Ovary (tissue), 10 donors: ENCODE measurements at places on chromosomes 7 and 10.

DNA sequence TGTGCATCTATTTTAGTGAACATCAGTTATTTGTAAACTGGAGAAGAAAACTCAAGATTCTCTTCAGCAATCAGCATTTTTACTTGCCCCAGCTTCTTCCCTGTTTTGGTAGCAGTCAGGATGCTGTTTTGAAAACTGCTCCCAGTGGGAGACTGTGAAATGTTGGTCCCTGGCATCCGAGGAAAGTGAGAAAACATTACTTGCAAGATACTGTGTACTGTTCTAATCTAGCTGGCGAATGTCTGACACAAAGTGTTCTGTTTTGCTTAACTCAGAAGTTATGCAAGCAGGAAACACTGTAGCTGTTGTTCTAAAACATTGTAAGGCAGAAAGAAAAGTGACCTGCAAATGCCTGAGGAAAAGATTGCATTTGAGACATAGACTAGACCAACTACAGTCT, 171.8 kb upstream of the POM121L12 start:
- no peak for DNase-seq

DNA sequence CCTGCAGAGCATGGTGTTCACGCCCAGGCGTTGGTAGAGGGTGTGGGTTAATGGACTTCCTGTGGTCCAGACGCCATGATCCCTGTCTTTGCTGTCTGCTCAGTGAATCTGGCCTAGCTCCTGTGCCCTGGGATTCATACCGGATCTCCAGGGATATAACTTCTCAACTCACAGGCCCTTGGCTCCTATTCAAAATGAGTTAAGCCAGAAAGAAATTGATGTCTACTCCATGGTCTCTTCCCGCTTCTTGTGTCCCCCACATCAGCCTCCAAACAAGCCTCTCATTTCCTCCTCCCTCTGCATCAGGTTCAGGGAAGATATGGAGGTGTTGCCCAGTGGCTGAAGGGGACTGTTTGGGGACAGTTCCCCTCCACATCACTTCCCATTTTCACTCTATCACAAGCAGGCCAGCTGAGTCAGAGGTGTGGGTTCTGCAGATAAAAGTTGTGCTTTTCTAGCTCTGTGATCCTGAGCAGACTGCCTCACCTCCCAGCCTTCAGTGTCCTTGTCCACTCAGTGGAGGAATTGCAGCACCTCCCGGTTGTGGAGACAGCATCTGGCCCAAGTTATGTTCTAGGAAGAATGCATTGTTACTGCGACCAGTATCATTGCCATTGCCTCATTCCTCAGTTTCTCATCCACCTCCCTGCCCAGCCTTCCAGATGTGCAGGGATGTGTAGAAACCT, 22.5 kb downstream of the AKR1E2 start:
- DNase-seq, result no peak

- no peak for DNase-seq
These were observed 21.4 kb upstream of the SCIN start for GRCh38 chr7:12549106-12549505.

- DNase-seq, result no peak
These were observed 51.2 kb upstream of the NRP1 start for GRCh38 chr10:33385686-33386085.

DNA sequence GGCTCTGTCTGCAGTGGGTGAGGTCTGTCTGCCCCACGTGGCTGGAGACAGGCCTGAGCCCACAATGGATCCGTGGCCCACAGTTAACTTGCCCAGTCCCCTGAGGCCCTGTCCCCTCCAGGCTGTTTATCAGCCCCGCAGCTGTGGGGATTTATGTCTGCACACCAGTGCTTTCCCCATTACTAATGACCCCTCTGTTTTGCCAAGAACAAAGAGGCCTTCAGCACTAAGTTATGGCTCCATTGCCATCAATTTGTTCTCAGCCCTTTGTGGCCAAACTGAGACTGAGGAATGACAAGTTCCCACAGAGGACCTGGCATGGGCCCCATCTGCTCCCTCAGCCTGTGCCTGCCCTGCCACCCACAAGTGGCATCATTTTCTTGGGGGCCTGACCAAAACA, 138.2 kb downstream of the C10orf105 start:
- no peak for DNase-seq

DNA sequence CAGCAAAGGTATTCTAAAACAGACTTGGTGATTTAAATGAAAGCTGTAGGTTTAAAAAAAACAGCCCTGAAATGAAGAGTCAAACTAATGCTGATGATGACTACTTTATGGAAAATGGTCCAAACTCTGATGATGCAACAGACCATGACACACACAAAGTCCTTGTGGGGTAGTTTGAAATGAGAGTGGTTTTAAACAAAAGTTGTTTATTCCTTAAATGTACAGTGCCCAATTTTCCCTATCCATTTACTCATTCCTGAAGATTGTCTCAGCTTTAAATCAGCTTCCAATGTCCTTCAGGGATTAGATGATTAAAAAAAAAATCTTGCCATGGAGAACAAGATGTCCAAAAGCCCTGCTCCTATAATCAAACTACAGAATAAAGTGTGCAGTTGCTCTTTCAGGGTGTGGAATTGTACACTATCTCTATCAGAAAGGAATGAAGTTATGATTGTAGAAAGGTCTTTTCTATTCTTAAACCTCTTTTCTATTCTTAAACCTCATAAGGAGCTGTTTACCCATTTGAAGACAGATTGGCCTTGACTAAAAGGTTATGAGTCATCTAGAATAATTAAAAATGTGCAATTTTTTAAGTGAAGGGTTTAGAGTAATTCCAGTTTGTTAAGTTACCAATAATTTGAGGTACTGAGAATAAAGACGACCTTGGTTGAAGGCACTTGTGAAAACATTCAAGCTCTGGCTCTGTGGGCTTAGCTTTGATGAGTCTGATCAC, 70.2 kb upstream of the ITGA8 start:
- no peak for DNase-seq

- no peak for DNase-seq
These were observed 14.4 kb downstream of the SCIN start for GRCh38 chr7:12584930-12585329.

GRCh38 chr7:51229106-51229537, 87.5 kb downstream of the COBL start:
- DNase-seq, result no peak

GRCh38 chr10:37682617-37683016, 174.8 kb downstream of the ZNF248 start:
- no peak for DNase-seq

DNA sequence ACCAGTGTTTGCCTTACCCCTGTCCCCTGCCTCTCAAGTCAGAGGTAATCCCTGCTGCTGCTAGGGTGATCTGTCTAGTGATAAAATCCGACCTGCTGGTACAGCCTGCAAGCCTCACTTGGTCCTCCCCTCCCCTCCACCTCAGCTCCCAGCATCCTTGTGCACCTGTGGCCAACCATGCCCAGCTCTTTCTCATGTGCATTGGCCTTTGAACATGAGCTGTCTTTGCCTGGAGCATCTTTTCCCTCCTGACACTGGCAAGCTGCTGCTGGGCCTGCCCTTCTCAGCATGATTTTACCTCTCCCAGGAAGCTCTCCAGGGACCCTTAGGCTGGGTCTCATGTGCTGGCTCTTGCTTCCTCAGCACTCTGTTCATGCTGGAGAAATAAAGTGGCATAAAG, 51.3 kb upstream of the CXCL12 start:
- no peak for DNase-seq

GRCh38 chr7:143463556-143463955, 14.1 kb upstream of the TAS2R41 start:
- DNase-seq, result no peak

DNA sequence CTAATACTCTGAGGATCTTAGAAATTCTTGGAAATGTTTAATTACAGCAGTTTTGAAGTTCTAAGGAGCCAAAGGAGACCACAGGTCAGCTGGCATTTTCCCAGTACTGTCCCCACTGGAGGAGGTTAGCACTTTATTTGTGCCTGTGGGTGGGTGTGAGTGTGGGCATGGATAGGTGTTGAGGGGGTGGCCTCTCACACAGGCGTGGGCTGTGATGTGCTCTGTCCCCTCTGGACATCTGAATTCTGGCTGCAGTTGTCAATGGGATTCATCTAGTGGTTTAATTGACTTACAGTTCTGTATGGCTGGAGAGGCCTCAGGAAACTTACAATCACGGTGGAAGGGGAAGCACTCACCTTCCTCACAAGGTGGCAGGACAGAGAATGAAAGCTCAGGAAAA, 135.4 kb upstream of the NAMPT start:
- no peak for DNase-seq

- no peak for DNase-seq
These were observed 11.3 kb downstream of the MTG1 start for GRCh38 chr10:133405272-133405671.

DNA sequence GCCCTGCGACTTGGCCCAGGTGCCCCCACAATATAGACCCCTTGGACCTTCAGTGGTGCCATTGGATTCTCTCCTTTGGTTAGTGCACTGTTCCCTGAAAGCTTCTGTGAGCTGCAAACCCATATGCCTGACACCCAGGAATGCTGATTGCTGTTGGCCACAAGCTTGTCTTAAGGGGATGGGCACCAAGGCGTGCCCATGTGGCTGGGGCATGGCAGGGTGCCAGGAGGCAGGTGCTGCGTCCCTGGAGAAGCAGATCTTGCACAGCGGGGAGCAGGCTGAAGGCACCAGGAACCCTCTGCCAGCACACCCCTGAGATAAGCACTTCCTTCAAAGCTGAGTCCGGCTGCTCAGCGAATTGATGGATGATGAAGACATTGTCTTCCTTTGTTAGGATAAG, 411.8 kb downstream of the SDK1 start:
- DNase-seq, result no peak

- DNase-seq, result no peak
These were observed 95.2 kb downstream of the VOPP1 start for GRCh38 chr7:55476852-55477780.

GRCh38 chr10:173741-174140, 38.5 kb downstream of the ZMYND11 start:
- no peak for DNase-seq

- DNase-seq, result no peak
These were observed 71.3 kb downstream of the LANCL2 start for GRCh38 chr7:55436457-55436856.

DNA sequence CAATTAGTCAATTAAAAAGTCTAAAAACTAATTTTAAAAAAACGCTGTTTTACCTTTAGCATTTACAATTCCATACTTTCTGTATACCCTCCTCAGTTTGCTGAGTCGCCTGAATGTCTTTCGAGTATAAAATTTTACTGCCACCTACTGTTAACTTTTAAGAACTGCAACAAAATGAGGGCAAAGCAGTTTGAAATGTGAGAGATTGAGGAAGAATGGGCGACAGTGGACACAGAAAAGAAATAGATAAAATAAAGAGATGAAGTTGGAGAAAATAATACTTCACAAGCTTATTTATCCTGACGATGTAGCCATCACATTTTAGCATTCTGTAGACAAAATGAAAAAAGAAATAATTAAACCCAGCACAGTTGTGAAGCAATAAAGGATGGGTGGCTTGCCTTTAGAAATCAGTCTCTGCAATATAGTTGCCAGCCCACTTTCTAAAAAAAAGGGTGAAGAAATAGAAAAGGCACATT, 110.8 kb upstream of the PTN start:
- DNase-seq, result no peak

DNA sequence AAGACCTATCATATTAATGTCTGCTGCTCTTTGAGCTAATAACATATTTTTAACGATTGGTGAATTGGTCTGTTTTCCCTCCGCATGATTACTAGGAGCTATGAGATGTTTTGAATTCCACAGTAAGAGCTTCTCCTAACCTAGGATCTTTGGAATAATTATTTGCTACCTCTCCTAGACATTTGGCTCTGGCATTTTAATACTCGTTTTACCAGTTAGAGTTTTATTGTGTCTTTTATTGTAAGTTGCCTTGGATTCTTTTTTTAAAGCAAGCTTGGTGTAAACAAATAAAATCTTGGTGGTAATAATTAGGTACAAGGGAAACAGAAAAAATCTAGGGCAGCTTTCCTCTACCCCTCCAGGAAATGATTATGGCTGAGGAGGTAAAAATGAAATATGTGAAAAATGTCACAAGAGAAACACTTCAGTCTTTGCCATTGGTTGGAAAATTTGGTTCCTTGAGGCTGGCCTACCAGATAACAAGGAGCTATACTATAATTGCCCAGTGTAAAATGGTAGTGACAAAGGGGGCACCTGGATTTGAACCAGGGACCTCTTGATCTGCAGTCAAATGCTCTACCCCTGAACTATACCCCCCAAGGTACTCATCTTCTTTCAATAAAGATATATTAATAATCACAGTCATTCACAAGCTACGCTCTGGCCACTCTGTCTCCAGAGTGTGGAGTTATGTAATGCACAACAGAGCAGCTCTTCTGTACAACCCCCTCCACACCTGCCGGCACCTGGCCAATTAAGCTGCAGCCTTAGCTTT, 85.4 kb downstream of the ZNF777 start:
- no peak for DNase-seq
